ENCODE measurements at places on chromosomes 5 and 9.

- no peak for DNase-seq
Measured at GRCh38 chr9:15543047-15543813, 9.6 kb upstream of the CCDC171 start.

DNA sequence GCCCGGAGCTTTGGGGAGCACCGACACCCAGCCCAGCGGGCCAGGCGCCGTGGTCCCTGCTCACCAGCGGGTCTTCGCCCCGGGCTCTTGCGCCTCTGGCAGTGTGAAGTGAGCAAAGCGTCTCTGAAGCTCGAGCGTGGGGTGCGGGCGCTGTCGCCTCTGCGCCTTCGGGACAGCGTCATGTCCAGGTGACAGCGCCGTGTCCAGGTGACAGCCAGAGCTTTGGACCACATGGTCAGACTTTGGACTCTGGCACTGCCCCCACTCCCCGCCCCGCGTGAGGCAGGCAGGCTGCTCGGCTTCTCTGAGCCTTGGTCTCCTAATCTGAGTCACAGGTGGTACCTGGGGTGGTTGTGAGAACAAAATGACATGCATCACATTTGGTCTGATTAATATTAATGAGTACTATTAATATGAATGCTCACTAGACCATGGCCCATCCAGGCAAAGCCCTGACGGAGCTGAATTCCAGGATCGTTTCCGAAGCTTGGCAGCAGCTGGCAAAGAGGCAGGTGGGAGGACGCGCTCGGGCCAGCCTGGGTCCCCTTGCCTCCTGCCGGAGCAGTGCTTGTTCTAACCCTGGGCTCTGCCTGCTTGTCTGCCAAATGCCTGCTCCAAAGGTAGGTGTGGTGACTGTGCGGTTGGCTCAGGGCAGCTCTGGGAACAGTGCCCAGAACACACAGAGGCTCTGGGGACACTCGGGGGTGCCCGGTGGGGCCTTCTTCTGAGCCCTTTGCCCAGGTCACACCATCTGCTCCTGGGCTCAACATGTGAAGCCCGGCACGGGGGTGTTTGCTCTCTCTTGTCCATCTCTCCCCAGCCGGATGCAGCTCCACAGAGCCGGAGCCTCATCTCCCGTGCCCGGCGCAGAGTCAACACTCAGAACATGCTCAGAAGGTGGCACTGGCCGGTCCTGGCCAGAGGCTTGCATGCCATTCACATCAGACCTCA, 157.1 kb downstream of the OLFM1 start:
- DNase-seq = no peak

GRCh38 chr5:77876862-77877502, 100.8 kb upstream of the TBCA start:
- DNase-seq = no peak

- no peak for DNase-seq
Measured at GRCh38 chr9:122126331-122127261, 33.0 kb downstream of the NDUFA8 start.

- DNase-seq = no peak
Measured at GRCh38 chr9:33113799-33114547, 37.5 kb upstream of the SMU1 start.

GRCh38 chr9:114039484-114039883, 38.6 kb downstream of the AMBP start:
- DNase-seq = no peak

GRCh38 chr5:135887447-135887864, 8.2 kb downstream of the IL9 start:
- DNase-seq = peak; percentile 58

- no peak for DNase-seq
Measured at GRCh38 chr5:9343146-9343850, 202.6 kb downstream of the SEMA5A start.

DNA sequence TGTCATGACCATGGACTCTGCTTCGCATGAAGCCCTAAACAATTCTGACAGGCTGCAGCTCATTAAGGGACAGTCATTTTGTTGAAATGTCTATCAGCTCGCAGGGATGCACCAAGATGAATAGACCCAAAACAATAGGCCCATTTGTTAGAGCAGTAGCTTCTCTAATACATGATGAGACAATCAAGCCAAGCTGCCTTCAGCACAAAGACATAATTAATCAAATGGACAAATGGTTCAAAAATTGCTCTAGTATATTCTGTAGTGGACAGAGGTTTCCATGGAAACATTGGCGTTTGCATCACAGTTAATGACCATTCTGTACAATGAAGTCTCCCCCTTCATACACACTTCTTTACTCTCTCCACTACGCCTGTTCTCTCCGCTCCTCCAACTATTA, 274.6 kb downstream of the ANXA1 start:
- no peak for DNase-seq

DNA sequence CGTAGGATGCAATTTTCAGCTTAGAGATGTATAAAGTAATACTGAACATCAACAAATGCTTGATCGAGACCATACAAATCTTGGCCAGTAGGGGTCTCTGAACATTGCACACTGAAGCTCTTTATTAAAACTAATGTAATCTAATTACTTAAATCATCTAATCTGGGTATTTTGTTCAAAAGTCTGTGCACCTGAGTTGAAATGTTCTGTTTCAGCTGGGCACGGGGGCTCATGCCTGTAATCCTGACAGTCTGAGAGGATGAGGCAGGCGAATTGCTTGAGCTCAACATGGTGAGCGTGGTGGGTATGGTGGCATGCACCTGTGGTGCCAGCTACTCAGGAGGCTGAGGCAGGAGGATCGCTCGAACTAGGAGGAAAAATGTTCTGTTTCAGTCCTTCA, 41.0 kb downstream of the ESM1 start:
- DNase-seq = peak; percentile 41

DNA sequence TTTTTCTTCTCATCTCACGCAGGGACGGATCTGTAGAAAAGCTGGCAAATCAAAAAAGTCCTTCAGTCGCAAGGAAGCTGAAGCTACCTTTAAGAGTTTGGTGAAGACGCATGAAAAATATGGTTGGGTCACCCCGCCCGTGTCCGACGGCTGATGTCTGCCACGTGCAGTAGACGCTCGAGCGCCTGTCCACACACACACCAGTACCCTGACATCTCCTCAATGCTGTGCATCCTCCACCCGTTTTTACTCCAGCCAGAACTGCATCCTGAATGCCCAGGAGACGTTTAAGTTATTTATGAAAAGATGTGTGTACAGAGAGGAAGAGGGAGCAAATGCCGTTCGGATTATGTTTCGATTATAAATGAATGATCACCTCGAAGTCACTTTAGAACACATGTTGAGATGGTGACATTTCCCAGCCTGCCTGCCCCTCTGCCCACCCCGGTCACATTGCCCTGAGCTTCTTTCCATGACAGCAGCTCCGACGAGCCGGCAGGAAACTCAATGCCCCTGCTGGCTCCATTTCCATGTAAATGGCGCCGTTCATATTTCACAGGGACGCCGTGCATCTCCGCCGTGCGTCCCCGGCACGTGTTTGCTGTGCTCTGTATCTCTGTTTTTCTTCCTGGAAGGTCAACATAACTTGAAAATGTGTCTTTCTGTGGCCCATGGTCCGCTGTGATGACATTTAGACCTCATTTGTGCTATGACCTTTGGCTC, 42.7 kb downstream of the UBE2QL1 start:
- DNase-seq = no peak

DNA sequence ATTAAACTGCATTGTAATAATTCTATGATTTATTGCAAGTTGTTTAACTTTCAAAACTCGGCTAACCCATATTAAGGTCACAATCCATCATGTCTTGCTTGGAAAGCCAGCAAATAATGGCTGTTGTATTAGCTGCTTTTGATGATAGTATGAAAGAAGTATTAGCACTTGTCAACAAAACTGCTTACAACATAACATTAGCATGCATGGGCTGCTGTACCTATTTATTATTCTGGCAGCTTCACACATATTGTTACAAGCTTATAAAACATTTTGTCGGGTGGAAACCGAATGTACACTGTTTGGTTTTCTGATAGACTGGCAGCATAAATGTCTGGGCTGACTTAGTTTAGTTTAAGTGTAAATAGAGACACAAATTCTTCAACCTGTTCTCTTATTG, 378.3 kb downstream of the KIAA0825 start:
- no peak for DNase-seq

- DNase-seq = peak; percentile 50
Measured at GRCh38 chr9:121783521-121784507, 132.4 kb downstream of the DAB2IP start.

DNA sequence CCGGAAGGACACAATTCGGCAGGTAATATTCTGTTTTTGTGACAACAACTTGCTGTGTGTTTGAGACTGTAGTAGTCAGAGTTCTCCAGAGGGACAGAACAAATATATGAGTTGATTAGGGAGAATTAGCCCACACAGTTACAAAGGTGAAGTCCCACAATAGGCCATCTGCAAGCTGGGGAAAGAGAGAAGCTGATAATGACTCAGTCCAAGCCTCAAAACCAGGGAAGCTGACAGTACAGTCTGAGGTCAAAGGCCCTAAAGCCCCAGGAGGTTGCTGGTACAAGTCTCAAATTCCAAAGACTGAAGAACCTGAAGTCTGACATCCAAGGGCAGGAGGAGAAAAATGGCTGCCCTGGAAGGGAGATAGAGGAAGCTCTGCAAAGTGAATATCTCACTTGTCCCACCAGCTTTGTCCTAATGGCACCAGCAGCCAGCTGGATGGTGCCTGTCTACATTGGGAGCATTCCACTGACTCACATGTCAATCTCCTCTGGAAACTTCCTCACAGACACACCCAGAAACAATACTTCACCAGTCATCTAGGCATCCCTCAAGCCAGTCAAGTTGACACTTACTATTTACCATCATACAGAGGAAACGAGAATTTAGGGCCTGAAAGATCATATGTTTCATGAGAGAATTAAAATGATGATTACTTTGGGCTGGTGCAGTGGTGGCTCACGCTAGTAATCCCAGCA, 36.3 kb upstream of the CTXN3 start:
- no peak for DNase-seq

- DNase-seq = no peak
Measured at GRCh38 chr9:120870206-120870605, 6.8 kb downstream of the PHF19 start.

- no peak for DNase-seq
Measured at GRCh38 chr9:91845879-91846278, 104.1 kb downstream of the ROR2 start.

GRCh38 chr5:119187776-119188529, 117.1 kb downstream of the DMXL1 start:
- no peak for DNase-seq

- no peak for DNase-seq
Measured at GRCh38 chr5:66252849-66253248, 108.7 kb downstream of the SREK1 start.

- DNase-seq = no peak
Measured at GRCh38 chr5:72480841-72481240, 26.4 kb downstream of the ZNF366 start.

- DNase-seq = no peak
Measured at GRCh38 chr5:67985686-67986387, 229.7 kb upstream of the PIK3R1 start.

- no peak for DNase-seq
Measured at GRCh38 chr9:95770653-95771131, 104.8 kb upstream of the ERCC6L2 start.

DNA sequence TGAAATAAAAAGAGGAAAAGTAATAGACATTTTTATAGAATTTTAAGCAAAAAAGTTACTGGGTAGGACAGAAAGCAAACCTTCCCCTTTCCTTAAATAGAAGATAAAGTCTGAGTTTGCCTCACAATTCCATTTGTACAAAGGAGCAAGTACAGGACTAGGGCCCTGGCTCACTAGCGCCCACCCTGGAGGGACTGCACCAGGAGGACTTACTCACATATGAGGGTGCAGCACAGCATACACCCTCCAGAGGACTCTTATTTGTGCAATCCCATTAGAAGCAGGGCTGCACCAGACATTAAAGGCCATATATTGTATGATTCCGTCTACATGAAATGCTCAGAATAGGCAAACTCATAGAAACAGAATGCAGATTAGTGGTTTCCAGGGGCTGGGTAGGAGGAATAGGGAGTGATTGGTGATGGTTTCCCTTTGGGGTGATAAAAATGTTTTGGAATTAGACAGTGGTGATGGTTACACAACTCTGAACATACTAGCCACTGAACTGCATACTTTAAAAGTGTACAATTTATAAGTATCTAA, 4.5 kb downstream of the REEP5 start:
- no peak for DNase-seq

GRCh38 chr9:86185872-86186271, 73.6 kb downstream of the C9orf153 start:
- DNase-seq = no peak

DNA sequence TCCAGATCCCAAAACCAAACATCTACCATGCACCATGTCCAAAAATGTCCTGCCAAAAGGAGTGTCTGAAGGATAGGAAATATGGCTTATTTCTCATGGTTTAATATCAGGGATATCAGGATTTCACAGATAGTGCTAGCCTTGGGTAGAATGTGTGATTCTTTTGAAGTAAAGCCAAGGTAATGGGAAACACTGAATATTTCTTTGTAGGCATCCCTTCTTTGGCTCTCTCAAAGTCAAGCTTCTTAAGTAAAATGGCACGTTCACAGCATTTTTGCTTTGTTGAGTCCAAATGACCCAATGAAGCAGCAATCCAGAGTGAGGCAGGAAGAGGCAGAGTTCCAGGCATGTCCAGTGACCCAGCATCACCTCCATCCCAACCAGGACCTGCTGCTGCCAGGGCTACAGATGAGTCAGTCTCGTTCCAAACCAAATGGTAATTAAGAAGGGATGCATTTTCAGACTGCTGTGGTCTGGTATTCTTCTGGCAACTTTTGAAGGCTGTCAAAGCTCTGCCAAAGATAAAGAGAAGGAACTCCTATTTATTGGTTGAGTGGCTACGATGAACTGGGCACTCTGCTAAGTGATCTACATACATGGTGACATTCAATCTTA, 678.8 kb upstream of the KLF4 start:
- DNase-seq = no peak

- DNase-seq = no peak
Measured at GRCh38 chr9:19288081-19288480, 57.6 kb downstream of the DENND4C start.

DNA sequence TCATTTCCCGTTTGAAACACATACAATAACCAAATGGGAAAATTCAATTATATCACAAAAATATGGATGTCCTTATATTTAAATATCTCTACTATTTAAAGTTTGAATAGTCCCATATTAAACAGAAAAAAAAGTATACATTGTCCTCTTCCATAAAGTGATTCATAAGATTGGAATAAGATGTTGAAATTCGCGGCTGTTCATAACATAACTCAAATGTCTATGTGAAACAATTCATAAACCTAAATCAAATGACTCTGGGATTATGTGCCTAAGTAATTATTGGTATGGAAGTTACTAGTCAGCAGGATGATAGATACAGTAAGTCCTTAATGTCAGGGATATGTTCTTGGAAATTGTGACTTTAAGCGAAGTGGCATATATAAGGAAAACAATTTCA, 3.9 kb upstream of the EFNA5 start:
- DNase-seq = no peak

GRCh38 chr9:37840560-37841194, 40.1 kb downstream of the DCAF10 start:
- DNase-seq = no peak

DNA sequence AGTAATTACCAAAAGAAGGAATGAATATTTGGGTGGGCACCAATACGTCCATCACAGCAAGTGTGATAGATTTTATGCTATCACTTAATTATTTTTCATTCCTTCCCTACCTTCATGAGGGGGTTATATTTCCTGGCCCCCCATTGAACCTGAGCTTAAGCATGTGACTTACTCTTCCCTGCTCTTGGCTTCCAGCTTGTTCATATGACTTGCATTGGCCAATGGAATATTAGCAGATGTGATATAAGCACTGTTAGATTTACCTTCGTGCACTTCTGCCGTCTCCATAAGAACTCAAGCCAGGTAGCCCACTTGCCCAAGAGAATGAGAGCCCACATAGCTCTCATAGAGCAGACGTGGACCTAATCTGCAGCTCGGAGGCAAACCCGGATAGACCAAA, 99.1 kb upstream of the SMARCA2 start:
- no peak for DNase-seq
